Activated CD4-positive, alpha-beta T cell treated with anti-CD3 and anti-CD28 coated beads, Interleukin-2, amount 50 U/mL, for 48 hours (primary cell): ENCODE measurements at places on chromosomes 7 and 10.

DNA sequence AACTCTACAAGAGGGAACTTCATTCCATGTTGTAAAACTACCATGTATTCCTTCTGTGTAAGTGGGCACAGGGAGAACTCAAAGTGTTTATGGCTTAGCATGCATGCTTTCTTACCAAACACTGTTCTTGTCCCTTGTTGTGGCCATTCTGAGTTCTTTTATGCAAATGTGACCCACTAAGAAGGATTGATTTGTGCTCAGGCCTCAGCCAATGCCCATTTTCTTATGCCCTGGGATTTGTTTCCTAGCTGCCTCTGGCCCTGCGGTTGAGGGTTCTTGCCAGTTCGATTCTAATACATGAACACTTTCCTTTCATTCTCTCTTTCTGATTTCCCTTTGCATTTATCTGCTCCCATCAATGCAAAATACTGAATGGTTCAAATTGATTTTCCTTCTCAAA is 316.7 kb downstream of the NRG3 start:
- DNase-seq, result no peak

DNA sequence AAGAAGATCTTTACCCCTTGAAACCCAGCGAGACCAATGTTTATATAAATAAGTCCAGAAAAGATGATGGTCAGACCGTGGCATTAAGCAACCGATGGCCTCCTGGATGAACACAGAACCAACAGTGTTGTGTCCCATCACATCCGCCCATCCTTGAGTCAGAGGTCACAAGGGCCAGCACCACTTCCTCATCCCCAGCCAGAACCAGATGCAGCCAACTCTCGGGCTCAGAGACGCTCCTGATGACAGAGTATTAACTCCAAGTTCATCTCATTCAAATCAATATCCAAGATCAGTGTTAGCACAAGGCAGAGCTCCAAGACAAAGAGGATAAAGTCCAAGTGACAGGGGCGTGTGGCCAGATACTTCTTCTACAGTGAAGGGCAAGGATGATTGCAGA is 63.5 kb downstream of the FAM53B start:
- DNase-seq, result no peak

- DNase-seq, result no peak
Observed at GRCh38 chr7:11584406-11585031, 247.5 kb downstream of the THSD7A start.

GRCh38 chr10:44384601-44385025 is 284 bp downstream of the CXCL12 start:
- peak; percentile 1 for DNase-seq
